Foreskin melanocyte (primary cell): ENCODE measurements at places on chromosomes 16 and 17.

GRCh38 chr16:58009856-58010416 lies 8.7 kb downstream of the USB1 start:
- no peak for DNase-seq

DNA sequence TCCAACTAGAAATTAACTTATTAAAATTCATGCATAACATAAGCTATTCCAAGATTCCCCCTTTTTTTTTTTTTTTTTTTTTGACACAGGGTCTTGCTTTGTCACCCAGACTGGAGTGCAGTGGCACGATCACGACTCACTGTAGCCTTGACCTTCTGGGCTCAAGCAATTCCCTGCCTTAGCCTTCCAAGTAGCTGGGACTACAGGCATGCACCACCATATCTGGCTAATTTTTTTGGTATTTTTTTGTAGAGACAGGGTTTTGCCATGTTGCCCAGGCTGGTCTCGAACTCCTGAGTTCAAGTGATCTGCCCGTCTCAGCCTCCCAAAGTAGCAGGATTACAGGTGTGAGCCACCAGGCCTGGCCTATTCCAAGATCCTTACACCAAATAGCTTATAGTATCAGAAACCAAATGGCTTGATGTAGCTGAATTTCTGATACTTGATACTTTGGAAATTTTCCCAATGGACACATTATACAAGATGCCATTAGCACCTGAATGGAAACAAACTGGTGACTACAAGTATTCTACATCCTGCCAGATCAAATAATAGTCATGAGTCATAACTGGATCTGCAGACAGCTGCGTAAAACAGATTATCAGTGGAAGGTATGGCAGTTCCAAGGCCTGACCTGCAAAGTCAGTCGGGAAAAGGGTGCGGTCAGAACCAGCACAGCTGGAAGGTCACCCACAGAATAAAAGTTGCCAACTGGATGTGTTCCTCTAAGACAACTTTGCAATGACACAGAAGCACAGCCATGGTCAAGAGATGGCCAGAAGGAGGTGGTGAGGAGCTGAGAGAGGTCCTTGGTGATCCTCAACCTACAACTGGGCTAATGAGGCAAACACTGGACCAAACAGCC lies 14.5 kb downstream of the TUBG1 start:
- DNase-seq: no peak

GRCh38 chr16:3137267-3137666 lies 2.4 kb downstream of the ZNF213 start:
- DNase-seq: no peak

- no peak for DNase-seq
Measured at GRCh38 chr17:74853669-74854068, 6.0 kb downstream of the GRIN2C start.

DNA sequence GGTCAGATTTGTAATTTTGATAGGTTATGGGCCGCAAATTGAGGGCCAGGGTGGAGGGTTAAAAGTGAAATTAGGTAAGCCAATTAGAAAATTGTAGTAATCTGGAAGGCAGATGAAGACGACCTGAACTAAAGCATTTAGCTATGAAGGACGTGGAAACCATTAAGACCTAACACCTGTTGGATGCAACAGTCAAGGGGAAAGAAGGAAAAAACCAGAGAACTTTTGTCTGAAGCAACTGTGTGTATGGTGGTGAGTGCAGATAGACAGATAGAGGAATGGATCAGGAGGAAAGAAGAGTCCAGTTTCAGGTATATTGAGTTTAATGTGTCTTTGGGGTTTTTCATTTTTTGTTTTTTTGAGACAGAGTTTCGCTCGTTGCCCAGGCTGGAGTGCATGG lies 40.2 kb upstream of the MARCHF10 start:
- DNase-seq: no peak

DNA sequence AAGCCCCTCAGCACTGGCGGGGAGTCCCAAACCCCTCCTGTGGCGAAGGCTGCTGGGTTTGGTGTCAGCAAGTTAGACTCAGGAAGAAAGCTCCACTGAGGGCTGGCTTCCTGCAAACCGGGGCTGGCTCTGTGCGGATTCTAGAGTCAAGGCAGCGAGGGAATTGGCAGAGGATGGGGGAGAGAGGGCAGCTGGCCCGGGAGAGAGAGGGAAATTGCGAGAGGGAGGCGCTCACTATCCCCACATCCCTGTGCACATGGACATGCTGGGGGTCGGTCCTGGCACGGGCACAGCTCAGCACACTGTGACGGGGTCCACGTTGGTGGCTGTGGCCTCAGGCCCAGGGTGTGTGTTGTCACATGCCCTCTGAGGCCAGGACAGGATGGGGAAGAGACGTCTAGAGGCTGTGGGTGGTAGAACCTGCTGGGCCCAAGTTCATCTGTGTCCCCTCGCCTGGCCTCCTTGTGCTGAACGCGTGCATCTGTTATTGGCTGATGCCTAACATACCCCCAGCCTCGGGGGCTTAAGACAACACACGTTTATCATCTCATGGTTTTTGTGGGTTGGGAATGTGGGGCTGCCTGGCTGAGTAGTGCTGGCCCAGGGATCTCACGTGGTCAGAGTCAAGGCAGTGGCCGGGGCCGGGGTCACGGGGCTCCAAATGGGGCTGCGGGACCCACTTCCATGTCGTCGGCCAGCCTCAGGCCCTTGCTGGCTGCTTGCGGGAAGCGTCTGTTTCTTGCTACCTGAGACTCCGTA lies 16.7 kb upstream of the JPH3 start:
- DNase-seq: no peak

DNA sequence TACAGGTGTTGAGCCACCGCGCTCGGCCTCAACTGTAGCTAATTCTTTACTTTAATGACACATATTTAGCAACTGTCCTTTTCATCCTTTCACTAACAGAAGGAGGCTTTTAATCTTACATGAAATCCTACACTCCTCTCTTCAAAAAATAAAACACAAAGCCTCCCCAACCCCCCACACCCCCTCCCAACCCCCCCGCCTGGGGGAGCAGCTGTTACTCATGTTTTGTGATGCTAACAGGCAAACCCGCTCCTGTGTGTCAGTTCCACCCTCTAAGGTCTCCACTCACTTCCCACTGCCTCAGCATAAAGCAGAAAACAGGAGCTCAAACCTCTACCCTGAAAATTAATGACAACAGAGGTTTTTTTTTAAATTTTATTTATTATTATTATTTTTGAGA lies 55.4 kb upstream of the SLC25A19 start:
- DNase-seq: no peak

GRCh38 chr16:30755955-30756780 lies 5.7 kb downstream of the CFAP119 start:
- no peak for DNase-seq

- no peak for DNase-seq
Measured at GRCh38 chr16:9123871-9124270, 32.4 kb downstream of the HAPSTR1 start.

- DNase-seq: no peak
Measured at GRCh38 chr17:42795061-42795460, 3.4 kb downstream of the COA3 start.

DNA sequence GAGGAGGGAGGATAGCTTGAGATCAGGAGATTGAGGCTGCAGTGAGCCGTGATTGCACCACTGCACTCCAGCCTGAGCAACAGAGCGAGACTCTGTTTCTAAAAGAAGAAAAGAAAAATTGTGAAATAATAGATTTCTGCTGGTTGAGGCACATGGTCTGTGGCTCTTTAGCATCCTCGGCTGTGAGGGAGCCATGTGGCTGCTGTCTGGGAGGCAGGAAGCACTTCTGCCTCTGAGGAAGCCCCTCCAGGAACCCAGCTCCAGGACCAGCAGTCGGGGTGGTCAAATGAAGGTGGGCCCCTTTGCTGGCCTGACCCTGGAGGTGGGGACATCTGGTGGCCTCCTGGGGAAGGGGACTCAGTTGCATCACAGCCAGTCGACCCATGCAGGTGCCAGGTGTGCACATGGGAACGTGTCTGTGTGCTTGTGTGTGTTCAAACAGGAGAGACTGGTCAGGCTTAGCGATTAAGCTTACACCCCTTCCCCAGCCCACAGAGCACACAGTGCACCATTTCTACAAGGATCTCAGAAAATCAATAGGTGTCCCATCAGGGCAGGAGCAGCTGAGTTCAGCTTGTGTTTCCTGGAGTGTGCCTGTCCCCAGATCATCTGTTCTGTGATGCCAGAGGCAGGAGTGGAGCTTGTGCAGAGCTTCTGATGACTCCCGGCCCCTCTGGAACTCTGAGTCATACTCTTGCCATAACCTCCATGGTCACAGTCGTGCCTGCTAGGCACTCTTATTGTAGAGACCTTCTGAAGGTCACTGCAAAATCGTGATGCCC lies 24.3 kb upstream of the MGAT5B start:
- DNase-seq: no peak

GRCh38 chr17:61393550-61393903 lies 6.1 kb upstream of the TBX2 start:
- DNase-seq: no peak

DNA sequence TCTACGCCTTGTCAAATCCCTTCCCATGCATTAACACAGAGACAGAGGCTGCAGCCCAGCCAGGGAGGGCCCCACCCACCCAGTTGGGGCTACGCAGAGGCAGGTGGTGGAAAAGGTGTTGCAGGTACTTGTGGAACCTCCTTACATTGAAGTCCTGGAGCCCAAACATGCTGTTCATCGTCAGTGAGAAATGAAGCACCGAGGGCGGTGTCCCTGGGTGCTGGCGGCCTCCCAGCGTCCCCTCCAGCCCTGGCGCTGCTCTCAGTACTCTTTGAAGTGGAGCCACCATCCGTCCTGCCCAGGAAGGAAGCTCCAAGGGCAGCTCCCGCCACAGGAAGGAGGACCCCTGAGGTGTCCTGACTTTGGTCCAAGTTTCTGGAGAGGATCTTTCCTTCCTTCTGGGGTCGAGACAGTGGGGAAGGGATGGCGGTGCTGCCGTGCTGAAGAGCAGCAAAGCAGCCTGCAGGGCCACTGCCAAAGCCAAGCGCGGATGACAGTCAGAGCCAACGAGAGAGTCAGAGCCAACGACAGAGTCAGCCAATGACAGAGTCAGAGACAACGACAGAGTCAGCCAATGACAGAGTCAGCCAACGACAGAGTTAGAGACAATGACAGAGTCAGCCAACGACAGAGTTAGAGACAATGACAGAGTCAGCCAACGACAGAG lies 23.4 kb downstream of the LMF1 start:
- DNase-seq: no peak

DNA sequence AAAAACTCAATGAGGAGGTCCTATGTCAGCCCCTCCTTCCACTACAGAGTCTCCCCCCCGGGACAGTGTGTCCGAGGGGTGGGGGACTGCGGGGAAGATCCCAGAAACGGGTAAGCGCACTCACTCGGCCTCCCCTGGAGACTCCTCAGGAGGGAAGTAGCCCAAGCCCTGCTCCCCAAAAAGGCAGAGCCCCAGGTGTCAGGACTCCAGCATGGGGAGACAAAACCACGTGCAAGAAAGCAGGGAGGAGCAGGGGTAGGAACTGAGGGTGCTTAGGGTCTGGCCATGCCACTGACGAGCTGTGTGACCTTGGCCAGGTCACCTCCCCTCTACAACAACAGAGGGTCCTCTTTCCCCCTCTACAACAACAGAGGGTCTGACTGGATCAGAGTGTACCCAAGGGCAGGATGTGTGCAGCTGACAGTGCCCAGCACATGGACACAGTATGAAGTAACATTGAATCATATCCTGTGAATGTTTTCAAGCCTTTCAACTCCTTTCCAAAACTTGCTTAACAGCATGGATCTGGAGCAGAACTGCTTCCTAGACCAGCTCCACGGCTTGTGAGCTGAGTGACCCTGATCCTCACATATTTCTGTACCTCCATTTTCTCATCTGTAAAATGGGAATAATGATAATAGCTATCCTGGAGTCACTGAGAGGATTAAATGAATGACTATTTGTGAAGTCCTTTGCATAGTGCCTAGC lies 2.1 kb upstream of the NAGS start:
- DNase-seq: no peak

DNA sequence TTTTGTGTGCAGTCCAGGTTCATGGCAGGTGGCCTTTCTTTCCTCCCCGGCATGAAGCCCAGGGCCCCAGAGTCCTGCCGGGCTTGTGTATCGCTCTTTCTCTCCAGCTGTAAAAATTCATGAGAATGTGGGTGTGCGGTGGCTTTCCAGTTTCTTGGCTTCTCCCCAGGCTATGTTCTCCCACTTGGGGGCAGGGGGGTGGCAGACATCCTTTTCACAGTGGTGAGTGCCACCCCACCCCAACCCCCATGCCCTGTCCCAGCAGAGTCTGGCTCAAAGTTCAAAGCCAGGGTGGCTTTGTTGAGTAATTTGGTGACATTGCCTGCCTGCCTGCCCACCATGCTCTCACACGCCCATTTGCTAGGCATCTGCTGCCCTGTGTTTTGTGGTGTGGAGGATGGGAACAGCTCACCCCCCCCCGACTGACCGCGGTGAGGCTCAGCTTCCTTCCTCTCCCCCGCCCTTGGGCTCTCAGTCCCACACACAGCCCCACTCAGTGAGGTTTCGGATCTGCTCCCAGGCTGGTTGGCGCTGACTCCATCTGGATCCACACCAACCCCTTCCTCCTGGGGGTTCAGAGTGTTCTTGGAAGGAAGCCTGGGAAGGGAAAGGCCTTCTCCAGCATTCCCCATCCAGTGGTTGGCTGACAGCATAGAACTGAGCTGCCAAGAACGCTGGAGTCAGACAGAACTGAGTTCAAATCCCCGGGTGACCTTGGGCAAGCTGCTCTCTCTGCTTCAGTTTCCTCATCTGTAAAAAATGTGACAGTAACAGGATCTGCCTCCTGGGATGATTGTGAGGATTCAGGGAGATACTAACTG lies 36.0 kb downstream of the CHD9 start:
- peak; percentile 84 for DNase-seq

GRCh38 chr17:78789663-78790181 lies 7.6 kb upstream of the CYTH1 start:
- no peak for DNase-seq
